ENCODE measurements at places on chromosomes 2 and 18. TPM values are rescaled to one million over a fixed set of nuclear protein-coding genes. Genes with fewer than 3 reads are reported as not detected.

DNA sequence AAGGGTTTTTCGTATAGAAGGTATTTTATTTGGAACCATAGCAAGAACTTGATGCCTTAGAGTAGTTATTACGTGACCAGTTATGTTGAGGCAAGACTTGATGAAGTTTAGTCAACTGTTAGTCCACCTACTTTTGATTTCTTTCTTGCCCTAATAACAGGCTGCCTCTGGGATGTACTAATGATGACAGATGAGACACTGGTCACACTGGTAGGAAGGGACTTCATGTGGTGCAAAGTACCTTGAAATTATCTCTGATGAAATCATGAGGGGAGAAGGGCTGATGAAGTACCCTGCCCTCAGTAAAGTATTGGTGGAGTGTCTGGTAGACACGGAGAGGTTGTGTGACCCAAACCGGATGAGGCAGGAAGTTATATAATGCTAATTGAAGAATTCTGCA is 5.4 kb downstream of the DIS3L2 start:
- no peak for DNase-seq
- no peaks in the 10 kb centered on the region for H3K36me3 ChIP-seq
- no peak overlapping the region for H3K27ac ChIP-seq
- no peaks in the 10 kb centered on the region for H3K27me3 ChIP-seq
- H3K4me3 ChIP-seq, result no peak overlapping the region
- peaks cover 5% of the 10 kb centered on the region for H3K4me1 ChIP-seq

DNA sequence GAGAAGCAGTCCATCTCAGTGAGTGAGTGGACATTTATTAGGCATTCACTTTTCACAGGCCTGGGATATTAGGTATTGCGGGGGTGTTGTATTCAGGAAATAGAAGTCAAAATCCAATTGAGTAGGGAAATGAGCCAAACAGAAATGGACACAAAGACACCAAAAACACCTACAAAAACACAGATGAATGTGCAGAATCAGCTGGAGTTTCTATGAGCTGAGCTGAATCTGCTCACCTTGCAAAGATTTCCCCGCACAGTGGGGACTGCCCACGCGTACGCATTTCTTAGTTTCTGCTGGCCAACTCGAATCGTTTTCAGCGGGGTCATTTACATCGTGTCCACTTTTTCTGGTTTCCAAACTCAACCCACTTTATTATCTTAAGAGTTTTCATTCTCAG is 160.0 kb downstream of the BCL2 start:
- H3K27ac ChIP-seq, result peak overlapping the region; percentile 97
- H3K27me3 ChIP-seq, result no peaks in the 10 kb centered on the region
- peak; percentile 40 for DNase-seq

DNA sequence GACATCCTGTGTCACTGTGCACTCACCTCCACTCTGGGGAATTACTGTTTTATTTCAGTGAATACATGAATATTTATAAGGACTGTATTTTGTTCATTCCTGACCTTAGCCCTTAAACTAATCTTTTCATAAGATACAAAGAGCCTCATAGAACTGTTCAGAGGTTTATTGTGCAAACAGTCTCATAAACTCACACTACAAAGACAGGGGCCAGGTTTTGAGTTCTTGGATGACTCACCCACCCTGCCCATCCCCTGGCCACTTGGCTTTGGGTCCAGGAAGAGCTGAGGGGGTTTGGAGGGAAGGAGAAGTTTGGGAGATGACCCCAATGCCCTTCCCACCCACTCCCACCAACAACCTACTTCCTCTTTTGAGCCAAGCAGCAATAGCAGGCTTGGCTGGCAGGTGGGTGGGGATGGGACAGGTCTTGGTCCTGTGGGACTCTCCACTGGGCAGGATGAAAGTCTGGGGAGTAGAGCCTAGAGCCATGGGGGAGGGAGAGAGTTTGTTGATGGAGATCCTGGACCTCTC is 43.1 kb upstream of the IL1R2 start:
- no peaks in the 10 kb centered on the region for H3K4me1 ChIP-seq
- H3K27me3 ChIP-seq, result no peaks in the 10 kb centered on the region
- H3K27ac ChIP-seq, result no peak overlapping the region

DNA sequence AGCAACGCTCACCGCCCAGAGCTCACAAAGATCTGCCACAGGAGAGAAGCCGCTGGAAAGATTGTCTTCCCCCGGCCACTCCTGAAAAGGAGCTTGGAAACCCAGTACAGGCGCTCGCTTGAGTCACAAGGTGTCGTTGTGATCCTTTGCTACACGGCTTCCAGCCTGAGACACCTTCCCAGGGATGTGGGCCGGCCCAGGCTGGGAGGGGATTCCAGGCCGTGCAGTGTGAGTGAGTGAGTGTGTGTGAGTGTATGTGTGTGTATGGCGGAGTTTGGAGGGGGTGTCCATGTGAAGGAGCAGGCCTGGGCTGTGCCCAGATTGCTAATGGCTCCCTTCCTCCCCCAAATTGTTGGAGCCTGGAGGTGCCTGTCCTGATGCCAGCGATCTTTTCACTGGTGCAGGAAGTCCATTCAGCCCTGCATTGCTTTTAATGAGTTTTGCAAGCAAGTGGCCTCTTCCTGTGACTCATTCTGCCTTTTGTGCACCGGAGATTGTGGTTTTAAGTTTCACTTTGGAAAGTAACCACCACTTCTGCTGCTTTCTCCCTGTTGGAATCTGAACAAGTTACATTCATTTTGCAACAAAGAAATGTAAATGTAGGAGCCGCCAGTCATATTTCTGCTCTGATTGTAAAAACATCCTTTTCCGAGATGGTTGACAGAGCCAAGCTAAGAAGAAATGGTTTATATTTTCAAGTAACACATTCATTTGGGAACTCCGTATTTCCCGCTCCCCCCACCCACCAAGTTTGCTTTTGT is 83.7 kb downstream of the LPIN1 start:
- H3K4me3 ChIP-seq, result peak overlapping the region; percentile 34
- peak; percentile 58 for DNase-seq

The SERPINB11 gene
- total RNA-seq, result not detected

DNA sequence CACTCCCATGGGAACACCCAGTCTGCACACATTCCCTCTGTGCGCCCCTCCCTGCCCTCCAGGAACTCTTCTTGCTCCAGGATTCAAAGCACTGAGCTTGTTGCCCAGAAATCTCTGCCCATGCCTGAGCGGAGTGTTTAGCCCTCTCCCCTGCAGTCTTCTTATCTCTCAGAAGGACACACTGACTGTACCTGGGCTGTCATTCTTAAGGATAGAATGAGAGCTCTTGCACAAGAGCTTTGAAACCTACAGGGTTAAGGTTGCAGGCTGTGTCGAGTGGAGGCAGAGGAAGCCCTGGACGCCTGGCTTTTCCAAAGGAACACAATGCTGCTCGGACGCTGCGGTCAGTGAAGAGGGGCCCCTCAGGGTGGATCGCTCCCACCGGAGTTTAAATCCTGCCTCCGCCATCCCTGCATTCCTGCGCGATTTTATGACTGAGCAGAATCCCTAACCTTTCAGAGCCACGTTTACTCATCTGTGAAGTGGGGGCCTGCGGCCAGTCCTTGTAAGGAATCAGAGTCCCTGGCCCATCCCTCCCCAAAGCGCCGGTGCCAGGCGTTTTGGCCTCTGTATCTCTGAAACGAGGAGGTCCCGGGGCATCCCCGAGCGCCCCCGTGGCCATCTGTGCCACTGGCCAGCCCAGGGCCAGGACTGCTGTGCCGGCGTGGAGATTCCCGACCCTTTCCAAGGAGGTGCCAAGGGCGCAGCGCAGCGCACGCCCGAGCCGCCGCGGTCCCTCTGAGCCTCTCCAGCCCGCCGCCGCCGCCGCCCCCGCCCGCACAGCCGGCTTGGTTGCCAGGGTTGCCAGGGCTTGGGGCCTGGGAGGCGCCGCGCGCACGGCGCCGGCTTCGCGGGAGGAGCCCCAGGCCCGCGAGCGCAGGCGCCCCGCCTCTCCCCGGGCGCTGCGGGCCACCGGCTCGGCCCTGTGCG is 58.9 kb downstream of the FAM168B start:
- H3K27me3 ChIP-seq, result no peaks in the 10 kb centered on the region
- H3K4me3 ChIP-seq, result no peak overlapping the region
- H3K27ac ChIP-seq, result no peak overlapping the region
- no peaks in the 10 kb centered on the region for H3K4me1 ChIP-seq
- no peak for DNase-seq

GRCh38 chr2:62538756-62539155 is 32.8 kb upstream of the TMEM17 start:
- DNase-seq, result no peak
- no peaks in the 10 kb centered on the region for H3K36me3 ChIP-seq
- H3K4me1 ChIP-seq, result no peaks in the 10 kb centered on the region
- H3K27ac ChIP-seq, result no peak overlapping the region
- H3K27me3 ChIP-seq, result no peaks in the 10 kb centered on the region
- H3K4me3 ChIP-seq, result no peak overlapping the region

- H3K27me3 ChIP-seq, result peaks cover 93% of the 10 kb centered on the region
- no peak for DNase-seq
- H3K27ac ChIP-seq, result no peak within 1 kb of the TSS
- no peaks in the 10 kb centered on the region for H3K36me3 ChIP-seq
- H3K4me1 ChIP-seq, result peaks cover 39% of the 10 kb centered on the region
Measured at GRCh38 chr2:118846953-118847761, at the start of gene EN1. EN1 (minus strand) TSS chr2:118847648; CDS start chr2:118847167, 481 bp downstream.

The CAPN14 gene
- total RNA-seq, result 6.0 TPM

DNA sequence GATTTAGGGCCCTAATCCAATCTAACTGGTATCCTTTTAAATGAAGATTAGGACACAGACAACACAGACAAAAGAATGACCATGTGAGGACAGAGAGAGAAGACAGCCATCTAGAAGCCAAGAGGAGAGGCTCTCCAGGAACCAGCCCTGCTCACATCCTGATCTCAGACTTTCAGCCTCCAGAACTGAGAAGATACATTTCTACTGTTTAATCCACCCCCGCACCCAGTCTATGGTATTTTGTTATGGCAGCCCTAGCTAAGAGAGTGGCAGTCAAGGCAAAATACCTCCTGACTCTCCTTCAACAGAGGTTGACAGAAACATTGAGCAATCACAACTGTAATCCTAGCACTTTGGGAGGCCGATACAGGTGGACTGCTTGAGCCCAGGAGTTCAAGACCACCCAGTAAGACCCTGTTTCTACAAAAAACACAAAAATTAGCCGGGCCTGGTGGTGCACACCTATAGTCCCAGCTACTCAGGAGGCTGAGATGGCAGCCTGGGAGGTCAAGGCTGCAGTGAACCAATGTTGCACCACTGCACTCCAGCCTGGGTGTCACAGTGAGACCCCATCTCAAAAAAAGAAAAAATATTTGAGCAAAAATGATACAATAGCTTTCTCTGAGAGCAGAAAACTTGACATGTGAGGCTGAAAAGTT is 34.7 kb downstream of the WDR33 start:
- no peak overlapping the region for H3K27ac ChIP-seq
- no peak overlapping the region for H3K4me3 ChIP-seq
- DNase-seq, result no peak
- H3K36me3 ChIP-seq, result peaks cover 2% of the 10 kb centered on the region
- H3K4me1 ChIP-seq, result peaks cover 9% of the 10 kb centered on the region

Measured in B cell (primary cell).